Testis (tissue), 5 donors: ENCODE measurements at places on chromosomes 12 and 14. TPM values are rescaled to one million over a fixed set of nuclear protein-coding genes. Genes with fewer than 3 reads are reported as not detected.

DNA sequence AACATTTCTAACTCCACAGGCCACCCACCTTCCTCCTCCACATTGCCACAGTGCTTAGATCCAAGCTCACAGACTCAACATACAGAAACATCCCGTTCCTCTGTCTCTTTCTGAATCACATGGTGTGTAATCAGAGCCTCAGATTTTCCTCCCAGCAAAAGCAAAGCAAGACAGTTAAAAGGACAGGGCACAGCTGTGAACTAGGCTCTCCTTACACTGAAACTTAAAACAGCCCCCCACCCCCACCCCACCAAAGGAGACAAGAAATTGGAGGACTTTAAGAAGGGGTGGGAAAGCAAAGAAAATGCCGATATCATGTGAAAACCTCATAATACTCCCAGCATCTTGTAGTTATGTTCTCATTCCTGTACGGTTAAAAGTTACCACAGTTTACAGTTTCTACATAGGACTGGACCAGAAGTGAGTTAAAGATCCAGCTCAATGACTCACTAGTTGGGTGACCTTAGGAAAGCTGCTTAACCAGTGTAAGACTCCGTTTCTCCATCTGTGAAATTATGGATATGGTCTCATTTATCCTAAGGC, 4.8 kb downstream of the YBX3 start:
- DNase-seq = peak; percentile 16

GRCh38 chr12:70367258-70368141, 1.4 kb downstream of the KCNMB4 start:
- DNase-seq = no peak

- DNase-seq = no peak
These were observed 25.8 kb upstream of the PDE1B start for GRCh38 chr12:54523637-54524036.

DNA sequence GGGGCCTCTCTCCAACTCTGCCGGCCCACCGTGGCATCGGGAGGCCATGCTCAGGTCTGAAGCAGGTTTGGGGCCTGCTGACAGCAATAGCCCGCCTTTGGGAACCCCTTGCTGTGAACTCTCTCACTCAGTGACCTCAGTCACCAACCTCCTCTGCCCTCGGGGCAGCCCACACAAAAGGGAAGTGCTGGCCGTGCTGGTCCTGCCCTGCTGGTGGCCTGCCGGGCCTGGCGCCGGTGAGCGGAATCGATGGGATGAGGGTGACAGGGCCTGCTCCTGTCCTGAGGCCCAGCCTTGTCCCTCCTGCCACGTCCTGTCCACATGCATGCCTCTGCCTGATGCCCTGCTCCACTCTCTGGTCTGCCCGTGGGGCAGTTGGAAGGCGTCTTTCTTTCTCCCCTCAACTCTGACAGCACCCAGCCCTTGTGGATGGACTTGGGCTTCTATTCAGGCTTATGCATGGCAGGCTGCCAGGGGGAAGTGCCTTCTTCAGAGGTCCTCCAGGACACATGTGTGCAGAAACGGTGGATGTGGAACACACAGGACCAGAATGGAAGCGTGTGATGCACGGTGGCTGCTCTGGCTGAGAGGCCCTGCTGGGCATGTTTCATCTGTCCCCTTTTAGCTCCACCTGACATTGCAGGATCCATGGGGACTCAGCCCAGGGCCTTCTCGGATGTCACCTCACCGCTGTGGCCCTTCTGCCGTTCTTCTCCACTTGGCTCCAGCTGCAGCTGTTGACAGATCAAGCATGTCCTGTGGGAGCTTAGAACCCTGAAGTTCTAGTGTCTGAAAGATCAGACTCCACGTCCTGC, 31.9 kb downstream of the IL31 start:
- DNase-seq = no peak

GRCh38 chr12:45655743-45656142, 73.8 kb upstream of the ARID2 start:
- no peak for DNase-seq

GRCh38 chr14:23240661-23241060, 2.9 kb downstream of the RNF212B start:
- no peak for DNase-seq

GRCh38 chr14:93009471-93010129, 86.7 kb downstream of the CHGA start:
- peak; percentile 79 for DNase-seq

GRCh38 chr14:90785471-90785870, 30.8 kb downstream of the TTC7B start:
- DNase-seq = peak; percentile 49

- no peak for DNase-seq
These were observed 1168.4 kb downstream of the AACS start for GRCh38 chr12:126233625-126234024.

GRCh38 chr12:68159681-68160304, at the start of gene IFNG:
Gene IFNG (minus strand): TSS chr12:68159740. CDS start chr12:68159615, 125 bp downstream.
- DNase-seq = no peak

DNA sequence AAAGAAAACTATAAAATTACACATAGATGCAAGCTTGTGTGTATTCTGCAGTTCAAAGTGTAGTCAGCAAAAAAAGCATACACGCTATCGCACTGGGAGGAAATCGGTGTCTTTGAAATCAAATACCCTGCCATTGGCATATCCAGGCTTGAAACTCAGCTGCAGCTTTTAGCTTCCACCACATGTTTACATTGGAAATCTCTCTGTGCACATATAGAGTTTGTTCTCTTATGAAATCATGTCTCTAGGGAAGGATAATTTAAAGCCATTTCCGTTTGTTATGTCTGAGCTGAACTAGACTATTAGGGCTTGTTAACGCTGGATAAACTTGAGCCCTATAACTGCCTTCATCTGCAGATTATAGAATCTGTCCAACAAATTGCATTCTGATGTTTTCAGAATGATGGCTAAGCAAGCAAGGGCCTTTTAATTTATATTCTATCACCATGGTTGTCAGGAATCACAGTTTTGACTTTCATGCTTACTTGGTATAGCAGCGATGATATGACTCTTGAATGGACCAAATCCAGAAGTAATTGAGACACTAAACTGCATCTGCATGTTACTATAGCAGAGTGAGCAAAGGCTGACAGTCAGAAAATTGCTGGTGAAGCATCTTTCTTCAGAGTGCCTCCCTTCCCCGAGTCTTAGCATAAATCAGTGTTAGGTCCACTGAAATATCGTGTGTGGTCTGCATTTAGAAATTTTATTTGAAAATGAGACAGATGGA, 442.8 kb downstream of the ZFP36L1 start:
- DNase-seq = no peak

- peak; percentile 4 for DNase-seq
These were observed 16.8 kb downstream of the SLC25A47 start for GRCh38 chr14:100339766-100340422.

DNA sequence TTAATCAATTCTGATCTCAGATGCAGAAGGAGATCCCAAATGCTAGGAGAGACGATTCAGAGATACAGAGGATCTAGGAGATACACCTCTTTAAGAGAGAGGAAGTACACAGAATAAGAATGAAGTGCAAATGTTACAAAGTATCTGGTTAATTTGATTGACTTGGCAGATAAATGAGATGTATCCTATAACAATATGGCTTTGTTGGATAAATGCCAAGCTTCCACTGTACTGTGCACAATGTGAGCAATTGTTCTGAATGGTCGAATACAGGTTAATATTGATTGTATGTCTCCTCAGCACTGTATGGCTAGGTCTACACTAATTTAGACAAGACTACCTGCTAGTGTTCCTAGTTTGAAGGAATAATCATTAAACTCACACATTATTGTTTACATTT, 119.6 kb upstream of the PTPRB start:
- DNase-seq = no peak

DNA sequence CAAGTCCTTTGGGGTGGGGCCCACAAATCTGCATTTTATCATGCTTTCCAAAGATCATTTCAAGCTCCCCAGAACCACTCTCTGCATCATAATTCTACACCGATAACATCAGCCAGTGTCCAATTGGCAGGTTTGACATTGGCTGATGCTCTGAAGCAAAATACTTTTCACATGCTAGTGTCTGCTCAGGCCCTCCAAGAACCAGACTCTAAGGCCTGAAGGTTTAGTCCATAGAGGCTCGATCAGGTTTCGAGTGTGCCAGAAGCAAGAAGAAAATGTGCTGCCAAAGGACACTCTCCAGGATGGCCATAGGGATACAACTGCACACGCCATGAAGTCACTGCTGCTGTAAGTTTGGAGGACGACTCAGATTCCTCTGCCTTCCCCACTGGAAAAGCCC, 280.3 kb downstream of the KSR2 start:
- no peak for DNase-seq

GRCh38 chr12:48019639-48020265, 15.5 kb upstream of the COL2A1 start:
- DNase-seq = no peak

- no peak for DNase-seq
These were observed 210.6 kb upstream of the ABCD2 start for GRCh38 chr12:39830171-39830570.

GRCh38 chr12:131539381-131539780, 171.5 kb upstream of the SFSWAP start:
- no peak for DNase-seq

DNA sequence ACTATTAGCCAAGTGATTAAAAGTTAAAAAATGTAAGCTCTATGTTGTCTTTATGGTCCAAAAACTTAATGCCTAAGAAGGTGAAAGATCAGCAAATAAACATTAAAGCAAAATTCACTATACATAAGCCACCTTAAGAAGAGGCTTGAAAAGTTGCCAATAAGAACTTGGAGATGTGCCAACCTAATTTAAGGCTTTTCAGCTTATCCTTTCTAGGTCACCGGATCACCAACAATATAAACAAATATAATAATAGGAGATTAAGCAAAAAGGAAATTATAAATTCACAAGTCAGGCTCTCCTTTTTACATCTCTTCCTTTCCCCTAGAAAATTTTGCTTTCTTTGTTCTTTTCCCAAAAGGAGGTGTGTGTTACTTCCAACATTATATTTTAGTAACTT, 30.9 kb downstream of the SLC2A3 start:
- DNase-seq = no peak

DNA sequence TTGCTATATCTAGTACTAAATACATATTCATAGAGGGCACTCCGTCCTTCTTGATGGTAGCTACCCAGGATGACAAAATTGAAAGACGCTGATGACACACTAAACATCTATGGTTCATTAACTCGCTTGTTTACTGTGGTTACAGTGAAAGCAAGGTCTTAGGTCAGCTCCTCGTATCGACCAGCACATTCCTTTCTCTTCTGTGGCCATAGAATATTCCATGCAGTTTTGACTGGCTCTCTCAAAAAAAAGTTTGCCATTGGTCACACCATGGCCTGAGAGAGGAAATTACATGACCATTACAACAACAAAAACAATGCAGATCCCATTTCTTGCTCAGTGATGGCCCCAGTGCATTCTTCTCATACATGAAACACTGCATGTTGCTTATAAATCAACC, 411.4 kb upstream of the SOX5 start:
- DNase-seq = no peak

The SPX gene
- polyA plus RNA-seq = 1.5 TPM

The STAC3 gene
- polyA plus RNA-seq = 23.4 TPM

The PRH2 gene
- 6.5 TPM for polyA plus RNA-seq

The SNRPF gene
- polyA plus RNA-seq = 30.6 TPM

The MYH6 gene
- 0.44 TPM for polyA plus RNA-seq

The CTSG gene
- 9.2 TPM for polyA plus RNA-seq

The BCAT1 gene
- polyA plus RNA-seq = 30.8 TPM

The KRT75 gene
- not detected for polyA plus RNA-seq

The RTL1 gene
- 0.34 TPM for polyA plus RNA-seq

The C12orf42 gene
- polyA plus RNA-seq = 46.8 TPM
